ENCODE measurements at places on chromosomes 7 and 10.
A peak's percentile ranks its signal among the peaks of the same experiment; 100 is the strongest.

GRCh38 chr10:116324951-116325635 is 845 bp downstream of the CCDC172 start:
- no peak for DNase-seq

- DNase-seq: no peak
Measured at GRCh38 chr7:25815711-25816110, 336.3 kb upstream of the NFE2L3 start.

- DNase-seq: no peak
Measured at GRCh38 chr7:151705636-151706276, 171.2 kb downstream of the PRKAG2 start.

- no peak for DNase-seq
Measured at GRCh38 chr7:115911465-115911864, 119.1 kb downstream of the TFEC start.

GRCh38 chr7:38284553-38284952 is 11.1 kb upstream of the TARP start:
- DNase-seq: no peak

GRCh38 chr7:44700322-44700721 is 48.3 kb upstream of the ZMIZ2 start:
- no peak for DNase-seq

GRCh38 chr7:44469461-44470134 is 20.9 kb downstream of the NUDCD3 start:
- DNase-seq: no peak

DNA sequence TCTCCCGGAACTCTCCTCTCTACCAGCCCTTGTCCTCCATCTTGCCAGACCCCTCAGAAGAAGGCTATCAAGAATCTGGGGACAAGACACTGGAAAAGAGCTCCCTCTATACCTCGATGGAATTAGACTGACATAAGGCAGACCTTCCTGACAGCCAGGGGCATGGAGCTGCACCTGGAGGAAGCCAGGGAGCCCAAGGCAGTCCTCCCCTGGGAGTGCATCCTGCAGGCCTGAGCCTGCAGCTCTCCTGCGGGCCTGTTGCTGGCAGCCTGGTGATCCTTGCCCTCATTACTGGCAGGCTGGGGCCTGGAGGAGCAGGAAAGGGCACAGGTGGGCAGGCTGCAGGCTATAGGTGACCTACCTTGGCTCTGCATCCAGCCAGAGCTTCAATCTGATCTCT is 323.4 kb downstream of the GRID1 start:
- no peak for DNase-seq

GRCh38 chr7:7972128-7972527 is 3.5 kb downstream of the GLCCI1 start:
- DNase-seq: peak; percentile 30

DNA sequence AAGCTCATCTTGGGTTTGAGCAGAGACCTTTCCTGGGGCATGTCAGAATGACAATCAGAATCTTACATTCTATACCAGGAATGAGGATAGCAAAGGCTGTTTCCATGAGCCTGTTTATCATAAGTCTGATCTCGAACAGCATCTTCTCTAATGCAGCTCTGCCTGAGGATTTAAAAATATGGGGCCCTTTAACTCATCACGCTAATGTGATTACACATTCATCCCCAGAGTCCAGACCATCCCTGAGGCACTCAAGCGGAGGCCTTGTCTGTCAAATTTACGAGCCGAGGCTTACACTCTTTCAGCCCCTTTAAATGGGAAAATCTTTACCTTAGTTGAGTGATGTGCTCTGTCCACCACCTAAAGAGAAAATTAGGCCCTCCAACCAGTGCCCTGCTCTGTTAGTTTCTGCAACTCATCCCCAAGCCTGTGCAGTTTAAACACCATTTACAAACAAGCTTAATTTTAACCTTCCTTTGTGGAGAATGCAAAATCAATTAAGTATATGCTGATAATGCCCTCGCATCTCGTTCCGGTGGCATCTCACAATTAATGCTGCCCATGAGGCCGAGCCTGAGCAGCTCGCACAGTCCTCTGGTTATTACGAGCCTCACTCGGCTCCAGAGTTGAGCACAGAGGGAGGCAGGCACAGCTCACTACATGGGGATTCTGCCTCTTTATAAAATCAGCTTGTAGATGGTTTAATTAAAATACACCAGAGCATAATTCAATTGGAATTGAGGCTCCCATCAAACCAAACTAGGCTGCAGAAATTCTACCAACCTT is 16.0 kb downstream of the CHST15 start:
- DNase-seq: no peak

DNA sequence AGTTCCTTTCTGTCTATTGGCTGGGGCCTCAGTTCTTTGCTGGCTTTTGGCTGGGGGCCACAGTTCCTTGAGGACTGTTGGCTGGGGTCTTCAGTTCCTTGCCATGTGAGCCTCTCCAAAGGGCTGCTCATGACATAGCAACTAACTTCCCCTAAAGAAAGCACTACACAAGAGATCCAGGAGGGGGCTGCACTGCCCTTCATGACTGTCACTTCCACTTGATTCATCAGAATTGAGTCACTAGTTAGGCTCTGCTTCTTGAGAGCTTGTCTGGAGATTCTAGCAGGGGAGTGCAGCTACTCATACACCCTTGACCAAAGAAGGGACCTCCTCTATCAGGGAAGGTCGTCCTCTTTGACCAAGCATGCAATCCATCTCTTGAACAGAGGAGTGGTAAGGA is 38.0 kb upstream of the MKX start:
- DNase-seq: peak; percentile 10

DNA sequence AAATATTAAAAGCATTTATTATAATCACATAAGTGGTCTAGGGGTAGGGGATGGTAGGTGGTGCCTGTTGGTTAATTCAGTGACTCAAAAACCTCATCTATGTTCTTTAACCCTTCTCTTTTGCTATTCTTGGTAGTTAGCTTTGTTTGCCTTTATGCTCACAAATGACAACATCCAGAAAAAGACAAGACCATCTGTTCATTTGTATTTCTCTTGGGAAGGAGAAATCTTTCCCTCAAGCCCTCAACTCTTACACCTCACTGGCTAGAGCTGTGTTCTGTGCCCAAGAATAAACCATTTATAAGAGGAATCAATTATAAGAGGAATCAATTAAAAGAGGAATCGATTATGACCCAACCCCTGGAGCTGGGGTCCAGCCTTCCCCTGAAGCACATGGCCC is 10.8 kb upstream of the IFRD1 start:
- no peak for DNase-seq
